Stimulated activated CD8-positive, alpha-beta memory T cell treated with anti-CD3 and anti-CD28 coated beads, Interleukin-4, amount 100 ng/mL, for 4 hours (primary cell): ENCODE measurements at places on chromosomes 1 and 21.

GRCh38 chr1:246860401-246860800 lies 71.3 kb downstream of the AHCTF1 start:
- DNase-seq = no peak

DNA sequence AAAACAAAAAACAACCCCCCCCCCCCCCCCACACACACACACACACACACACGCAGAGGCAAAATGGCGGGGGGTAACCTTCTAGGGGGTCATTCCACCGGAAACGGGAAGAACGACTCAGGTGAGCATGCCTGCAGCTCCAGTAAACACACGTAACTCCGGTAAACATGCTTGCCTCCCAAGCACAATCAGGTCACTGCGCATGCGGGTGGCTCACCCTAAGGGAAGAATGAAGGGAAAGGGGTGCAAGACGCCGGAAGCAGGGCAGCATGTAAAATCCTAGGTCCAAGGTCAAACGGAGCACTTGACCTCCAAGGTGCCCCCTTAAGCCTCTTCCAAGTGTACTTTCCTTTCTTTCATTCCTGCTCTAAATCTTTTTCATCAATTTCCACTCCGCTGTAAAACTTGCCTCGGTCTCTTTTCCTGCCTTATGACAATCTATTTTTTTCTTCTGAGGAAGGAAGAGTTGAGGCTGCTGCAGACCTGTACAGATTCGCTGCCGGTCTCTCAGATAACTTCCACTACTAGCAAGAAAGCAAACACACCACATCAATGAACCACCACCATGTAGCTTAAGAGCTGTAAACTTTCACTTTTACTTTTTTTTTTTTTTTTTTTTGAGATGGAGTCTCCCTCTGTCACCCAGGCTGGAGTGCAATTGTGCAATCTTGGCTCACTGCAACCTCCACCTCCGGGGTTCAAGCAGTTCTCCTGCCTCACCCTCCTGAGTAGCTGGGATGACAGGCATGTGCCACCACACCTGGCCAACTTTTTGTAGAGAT lies 21.0 kb upstream of the CBR3 start:
- DNase-seq = no peak

- no peak for DNase-seq
These were observed 27.4 kb downstream of the SNRPE start for GRCh38 chr1:203888807-203889251.

GRCh38 chr1:81757398-81758020 lies 43.2 kb upstream of the ADGRL2 start:
- no peak for DNase-seq

- no peak for DNase-seq
These were observed 16.8 kb downstream of the CCDC185 start for GRCh38 chr1:223410036-223410435.

DNA sequence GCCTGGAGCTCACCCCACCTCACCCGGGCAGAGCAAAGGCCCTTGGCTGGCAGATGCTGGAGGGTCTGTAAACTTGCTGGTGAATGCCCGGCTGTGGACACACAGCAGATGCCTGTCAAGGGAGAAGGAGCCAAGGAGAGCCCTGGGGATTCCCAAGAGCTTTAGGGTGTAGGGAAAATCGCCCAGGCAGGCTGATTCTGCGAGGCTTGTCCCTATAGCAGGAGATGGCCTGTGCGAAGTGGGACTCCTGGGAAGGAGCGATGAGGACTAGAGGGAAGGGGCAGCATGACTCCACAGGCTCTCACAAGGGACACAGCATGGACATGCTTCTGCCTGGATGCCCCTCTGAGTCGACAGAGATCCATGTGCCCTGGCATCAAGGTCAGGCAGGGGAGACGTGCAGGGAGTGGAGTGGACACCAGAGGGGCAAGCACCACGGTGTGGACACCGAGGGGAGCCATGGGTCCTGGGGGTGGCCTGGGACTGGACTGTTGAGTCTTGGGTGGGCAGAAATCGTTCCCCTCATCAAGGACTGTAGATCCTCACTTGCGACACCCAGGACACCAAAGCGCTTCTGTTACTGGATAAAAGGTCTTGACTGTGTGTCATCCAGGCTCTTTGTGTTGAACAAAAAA lies 71.4 kb upstream of the ABCG1 start:
- DNase-seq = no peak

- DNase-seq = no peak
These were observed 35.9 kb downstream of the PARP1 start for GRCh38 chr1:226371866-226372490.

- DNase-seq = no peak
These were observed 48.9 kb downstream of the GORAB start for GRCh38 chr1:170580636-170581440.
